Stimulated activated CD8-positive, alpha-beta memory T cell treated with anti-CD3 and anti-CD28 coated beads, Interleukin-4, amount 100 ng/mL, for 4 hours (primary cell): ENCODE measurements at places on chromosomes 6 and 20.

- DNase-seq, result no peak
Observed at GRCh38 chr6:139372326-139373153, 1.9 kb downstream of the CITED2 start.

- no peak for DNase-seq
Observed at GRCh38 chr6:151808371-151809241, 1.1 kb downstream of the ESR1 start.

DNA sequence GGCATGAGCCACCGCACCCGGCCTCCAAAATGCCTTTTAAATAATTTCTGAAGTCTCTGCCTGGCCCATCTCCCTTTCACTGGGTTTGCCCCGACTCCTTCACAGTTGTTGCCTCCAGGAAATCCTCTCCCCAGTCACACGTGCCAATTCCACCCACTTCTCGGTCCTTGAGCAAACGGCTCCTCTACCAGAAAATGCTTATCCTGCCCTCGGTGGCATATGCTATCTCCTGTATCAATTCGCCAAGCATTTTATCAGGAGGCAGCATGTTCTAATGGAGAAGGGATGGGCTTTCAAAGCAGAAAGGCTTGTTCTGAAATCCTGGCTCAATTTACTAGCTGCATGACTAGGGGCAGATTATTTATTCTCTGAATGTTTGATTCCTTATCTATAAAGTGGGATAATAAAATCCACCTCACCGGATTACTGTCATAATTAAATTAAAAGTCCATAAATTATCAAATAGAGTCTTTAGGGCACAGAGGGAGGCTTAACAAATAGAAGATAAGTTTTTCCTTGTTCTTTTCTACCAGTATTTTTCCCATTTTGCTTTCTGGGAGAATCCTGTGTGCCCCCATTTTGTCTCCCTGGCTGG, 66.3 kb downstream of the PPP1R3G start:
- DNase-seq, result no peak

DNA sequence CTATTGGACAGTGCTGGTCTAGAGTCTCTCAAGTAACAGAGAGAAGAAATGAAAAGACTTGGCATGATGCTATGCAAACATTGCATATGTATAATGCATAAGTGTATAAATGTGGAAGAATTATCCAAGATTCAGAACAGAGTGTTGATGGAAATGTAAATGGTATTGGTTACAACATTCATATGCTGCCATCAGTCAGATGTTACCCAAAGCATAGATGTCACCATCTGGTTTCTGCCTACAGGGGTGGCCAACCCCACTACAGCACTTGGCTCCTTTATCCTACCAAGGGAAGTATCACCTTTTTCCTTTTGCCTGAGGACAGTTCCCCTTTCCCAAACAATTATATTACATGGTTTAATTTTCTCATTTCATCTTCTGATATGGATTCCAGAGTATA, 11.9 kb downstream of the POPDC3 start:
- DNase-seq, result no peak

DNA sequence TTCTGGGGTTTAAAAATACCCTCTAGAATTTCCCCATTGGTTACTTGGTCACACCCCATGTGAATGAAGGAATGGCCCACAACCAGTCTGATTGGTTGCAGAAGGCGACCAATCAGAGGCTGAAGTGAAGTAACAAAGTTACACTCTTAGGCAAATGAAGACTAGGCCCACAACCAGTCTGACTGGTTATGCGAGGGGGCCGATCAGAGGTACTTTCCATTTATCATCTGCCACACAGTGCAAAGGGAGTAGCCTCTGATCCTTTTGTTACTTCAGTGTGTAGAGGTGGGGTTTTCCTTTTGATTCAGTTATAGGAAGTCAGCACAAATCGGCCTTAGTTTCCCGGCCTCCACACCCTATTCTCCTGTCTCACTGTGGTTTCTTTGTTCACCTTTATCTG, 61.2 kb upstream of the SGK1 start:
- no peak for DNase-seq

DNA sequence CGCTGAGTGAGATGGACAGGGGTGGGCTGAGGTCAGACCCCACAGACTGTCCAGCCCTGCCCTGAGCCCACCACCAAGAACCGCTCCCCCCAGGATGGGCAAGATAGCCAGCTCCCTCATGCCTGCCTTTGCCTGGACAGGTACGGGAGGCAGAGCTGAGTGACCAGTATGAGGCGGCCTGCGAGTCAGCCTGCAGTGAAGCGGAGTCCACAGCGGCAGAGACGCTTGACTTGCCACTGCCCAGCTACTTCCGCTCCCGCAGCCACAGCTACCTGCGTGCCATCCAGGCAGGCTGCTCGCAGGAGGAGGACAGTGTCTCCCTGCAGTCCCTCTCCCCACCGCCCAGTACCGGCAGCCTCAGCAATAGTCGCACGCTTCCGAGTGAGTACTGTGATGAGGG, 94.8 kb upstream of the MYL9 start:
- no peak for DNase-seq

DNA sequence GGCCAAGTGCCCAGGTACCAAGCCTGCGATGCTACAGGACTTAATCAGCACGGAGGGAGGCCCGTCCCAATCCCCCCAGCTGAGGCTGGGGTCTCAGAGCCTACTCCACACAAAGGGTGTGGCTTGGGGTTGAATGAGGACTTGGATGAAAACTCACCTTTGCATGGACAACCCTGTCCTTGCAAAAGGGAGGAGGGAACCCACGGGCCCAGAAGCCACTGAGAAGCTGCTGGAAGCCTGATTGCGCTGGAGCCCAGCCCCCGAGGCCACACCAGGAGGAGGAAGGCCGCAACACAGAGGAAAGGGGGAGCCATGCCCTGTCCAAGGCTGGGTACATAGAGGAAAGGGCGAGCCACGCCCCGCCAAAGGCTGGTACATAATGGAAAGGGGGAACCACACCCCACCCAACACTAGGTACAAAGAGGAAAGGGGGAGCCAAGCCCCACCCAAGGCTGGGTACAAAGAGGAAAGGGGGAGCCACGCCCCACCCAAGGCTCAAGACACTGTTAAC, 158.8 kb downstream of the DLL1 start:
- no peak for DNase-seq

GRCh38 chr6:155939253-155939652, 483.6 kb upstream of the NOX3 start:
- DNase-seq, result no peak

GRCh38 chr6:46281110-46281509, 110.3 kb upstream of the ENPP5 start:
- DNase-seq, result no peak

- DNase-seq, result no peak
Observed at GRCh38 chr6:139479433-139480222, 105.2 kb upstream of the CITED2 start.

- no peak for DNase-seq
Observed at GRCh38 chr6:33204165-33204414, 365 bp upstream of the HSD17B8 start.

DNA sequence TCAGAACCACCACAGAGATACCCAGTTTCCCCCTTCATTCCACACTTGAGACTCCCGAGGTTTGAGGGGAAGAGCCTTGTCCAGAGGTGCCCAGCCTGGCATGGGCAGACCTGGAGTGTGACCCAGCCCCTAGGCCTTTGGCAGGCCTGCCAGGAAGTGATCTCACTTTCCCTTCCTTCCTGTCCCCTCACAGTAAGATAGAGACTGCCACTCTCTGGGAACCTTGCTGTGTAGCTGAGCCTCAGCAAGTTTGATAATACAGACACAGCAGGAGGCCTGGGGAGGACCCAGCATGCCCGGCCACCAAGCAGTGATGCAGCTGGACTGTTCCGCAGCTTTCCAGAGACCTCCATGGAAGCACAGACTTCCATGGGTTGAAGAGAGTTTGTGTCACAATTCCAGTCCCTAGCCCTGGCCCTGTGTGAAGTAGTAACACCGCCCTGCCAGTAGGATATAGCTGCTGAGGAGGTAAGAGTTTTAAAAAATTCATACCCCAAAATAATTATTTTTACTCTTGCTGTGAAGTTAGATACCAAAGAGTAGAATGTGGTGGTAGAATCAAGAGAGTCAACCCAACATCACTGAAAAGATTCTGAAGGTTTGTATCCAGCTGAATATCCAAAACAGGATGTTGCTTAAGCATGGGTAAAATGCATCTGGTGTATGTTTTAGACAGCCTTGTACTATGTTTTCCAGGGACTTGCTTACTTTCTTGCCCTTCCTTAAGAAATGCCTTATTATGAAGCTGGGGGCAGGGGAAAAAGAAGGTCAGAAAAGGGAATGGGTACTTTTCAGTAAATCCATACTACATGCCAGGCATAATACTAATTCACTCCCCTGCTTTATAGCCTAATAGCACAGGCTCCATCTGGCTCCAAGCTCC, 16.3 kb downstream of the PKIG start:
- DNase-seq, result no peak

DNA sequence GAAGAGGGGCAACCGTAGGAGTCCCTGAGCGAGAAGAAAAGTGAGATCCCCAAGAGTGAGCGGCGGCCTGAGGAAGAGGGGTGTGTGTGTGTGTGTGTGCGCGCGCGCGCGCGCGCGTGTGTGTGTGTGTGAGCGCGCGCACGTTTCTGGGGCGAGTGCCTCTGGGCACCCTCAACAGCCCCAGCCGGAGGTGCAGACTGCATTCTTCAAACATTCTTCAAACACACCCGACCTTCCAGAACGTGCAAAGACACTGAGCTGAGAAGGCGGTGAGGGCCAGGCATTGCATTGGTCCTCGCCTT, 76.2 kb upstream of the FOXP4 start:
- DNase-seq, result no peak

DNA sequence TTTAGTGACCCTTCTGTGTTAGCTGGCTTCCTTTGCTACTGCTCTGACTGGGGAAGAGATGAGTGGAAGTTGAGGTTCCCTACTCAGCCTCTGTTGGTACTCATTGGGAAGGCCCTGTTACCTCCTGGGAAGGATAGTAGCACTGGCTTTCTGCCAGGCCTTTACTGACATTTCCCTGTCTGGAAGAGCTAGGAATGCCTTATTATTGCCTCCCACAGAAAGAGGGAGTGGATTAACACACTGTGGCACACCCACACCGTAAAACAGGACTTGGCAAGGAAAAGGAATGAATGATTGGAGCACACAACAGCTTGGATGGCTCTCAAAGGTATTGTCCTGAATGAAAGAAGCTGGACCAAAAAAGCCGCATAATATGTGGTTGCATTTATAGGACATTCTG, 12.2 kb downstream of the ZNF831 start:
- no peak for DNase-seq

GRCh38 chr6:47153404-47153755, 111.2 kb upstream of the ADGRF1 start:
- no peak for DNase-seq

DNA sequence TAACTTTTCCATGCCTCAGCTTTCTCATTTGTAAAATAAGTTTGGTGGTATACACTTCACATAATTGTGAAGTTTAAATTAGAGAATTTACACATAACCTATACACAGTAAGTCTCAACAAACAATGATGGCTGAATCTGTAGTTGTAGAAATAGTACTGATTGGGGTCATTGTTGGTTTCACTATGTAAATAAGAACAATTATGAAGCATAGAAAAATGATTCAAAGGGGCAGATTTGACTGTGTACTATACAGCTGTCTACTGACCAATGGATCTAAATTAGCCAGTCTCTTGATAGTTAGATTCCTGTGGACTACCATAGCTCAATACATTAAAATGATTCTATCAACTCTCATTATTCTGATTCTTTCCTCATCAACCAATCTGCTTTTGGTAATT, 181.1 kb upstream of the STXBP5 start:
- no peak for DNase-seq

GRCh38 chr20:50291254-50292078, 100.8 kb downstream of the CEBPB start:
- no peak for DNase-seq

DNA sequence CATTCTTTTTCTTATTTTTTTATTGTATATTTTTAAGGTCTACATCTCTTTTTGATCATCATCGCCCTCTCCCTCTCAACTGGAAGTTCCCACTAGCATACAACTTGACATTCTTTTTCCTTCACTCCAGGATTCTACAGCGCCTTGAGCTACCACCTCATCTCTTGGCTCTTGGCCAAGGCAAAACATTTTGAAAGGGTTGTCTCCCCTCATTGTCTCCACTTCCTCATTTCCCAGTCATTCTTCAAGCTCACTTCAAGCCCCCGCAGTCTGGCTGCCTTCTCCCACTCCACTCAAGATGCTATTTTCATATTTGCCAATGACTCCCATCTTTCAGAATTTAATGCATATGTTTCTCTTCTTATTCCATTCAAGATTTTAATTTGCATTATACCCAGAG, 63.0 kb downstream of the OPN5 start:
- no peak for DNase-seq

- DNase-seq, result no peak
Observed at GRCh38 chr6:156347246-156347645, 429.9 kb upstream of the ARID1B start.

DNA sequence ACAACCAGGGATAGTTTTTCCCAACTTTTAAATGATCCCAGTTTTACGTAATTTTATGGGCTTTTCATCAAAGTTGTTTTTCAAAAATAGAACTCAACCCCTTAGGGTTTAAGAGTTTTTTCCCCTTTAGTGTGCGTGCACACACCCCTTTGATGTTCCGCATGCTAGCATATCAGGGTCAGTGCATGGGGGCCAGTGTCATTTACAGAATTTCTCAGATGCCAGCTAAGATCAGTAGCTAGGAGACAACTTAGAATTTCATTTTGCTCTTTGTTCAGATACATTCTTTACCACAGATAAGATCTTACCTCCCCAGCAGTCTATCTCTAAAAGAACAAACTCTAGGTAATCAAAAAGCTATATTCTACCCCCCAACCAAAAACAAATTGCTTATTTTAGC, 238.5 kb upstream of the SASH1 start:
- DNase-seq, result no peak
